ENCODE measurements at places on chromosomes 2 and 18.

DNA sequence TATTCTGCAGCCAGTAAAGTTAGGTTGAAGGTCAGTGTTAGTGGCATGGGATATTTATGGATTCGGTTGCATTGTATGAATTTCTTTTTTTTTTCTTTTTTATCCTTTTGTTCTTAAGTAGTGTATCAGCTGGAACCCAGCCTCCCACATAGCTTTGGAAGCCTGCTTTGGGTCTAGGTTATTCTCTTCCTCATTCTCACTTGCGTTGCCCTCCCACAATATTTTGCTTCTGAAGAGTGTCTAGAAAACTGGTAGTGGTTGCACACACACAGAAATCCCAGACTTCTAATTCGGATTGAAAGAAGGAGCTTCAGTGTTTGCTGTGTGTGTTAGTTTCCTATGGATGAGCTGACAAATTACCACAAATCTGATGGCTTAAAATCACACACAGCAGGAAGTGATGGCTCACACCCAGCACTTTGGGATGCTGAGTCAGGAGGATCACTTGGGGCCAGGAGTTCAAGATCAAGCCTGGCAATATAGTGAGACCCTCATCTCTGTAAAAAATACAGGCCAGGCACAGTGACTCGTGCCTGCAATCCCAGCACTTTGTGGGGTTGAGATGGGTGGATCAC lies 104.8 kb downstream of the ARL4C start:
- no peak for DNase-seq

GRCh38 chr2:113390124-113390849 lies 47.2 kb upstream of the ZNG1B start:
- no peak for DNase-seq

DNA sequence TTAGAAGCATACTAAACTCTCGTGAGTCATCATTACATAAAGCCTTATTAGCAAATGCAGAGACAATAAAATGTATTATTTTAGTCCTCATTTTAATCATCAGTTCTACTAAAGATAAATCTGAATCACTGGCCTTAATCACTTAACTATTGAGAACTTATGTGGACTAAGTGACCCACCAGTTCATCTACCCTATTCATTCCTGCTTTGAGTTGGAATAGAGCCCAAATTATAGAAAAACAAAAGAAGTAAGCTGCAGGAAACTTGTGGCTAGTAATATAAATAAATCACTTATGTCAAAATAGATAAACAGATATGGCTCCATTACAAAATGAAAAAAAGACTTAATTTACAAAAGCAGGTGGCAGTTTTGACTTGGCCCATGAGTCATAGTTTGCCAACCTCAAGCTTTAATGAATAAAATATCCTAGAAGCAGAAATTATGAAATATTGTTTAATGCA lies 851.8 kb upstream of the CRIM1 start:
- no peak for DNase-seq

GRCh38 chr2:49286726-49287125 lies 132.4 kb upstream of the FSHR start:
- DNase-seq, result no peak

DNA sequence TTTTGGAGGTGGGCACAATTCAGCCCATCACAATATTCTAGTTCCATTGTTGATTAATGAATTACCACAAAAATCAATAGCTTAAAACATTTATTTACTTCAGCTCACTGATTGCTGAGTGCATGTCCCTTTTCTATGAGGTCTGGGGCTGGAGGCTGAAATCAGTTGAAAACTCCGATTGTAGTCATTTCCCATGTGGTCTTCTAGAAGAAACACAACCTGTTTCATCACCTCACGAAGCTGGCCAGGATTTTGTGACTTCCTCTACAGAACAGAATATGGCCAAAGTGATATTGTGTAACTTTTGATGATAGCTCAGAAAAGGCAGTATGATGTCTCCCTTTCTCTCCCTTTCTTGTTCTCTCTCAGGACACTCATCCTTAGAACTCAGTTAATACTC lies 44.1 kb upstream of the CYRIA start:
- DNase-seq, result no peak

DNA sequence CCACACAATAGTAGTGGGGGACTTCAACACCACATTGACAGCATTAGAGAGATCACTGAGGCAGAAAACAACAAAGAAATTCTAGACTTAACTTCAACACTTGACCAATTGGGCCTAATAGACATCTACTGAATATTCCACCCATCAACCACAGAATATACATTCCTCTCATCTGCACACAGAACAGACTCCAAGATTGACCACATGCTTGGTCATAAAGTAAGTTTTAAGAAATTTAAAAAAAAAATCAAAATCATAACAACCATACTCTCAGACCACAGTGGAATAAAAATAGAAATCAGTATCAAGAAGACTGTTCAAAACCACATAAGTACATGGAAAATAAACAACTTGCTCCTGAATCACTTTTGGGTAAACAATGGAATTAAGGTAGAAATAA lies 9.0 kb upstream of the FLACC1 start:
- no peak for DNase-seq
